ENCODE measurements at places on chromosomes 12 and 14. TPM values are rescaled to one million over a fixed set of nuclear protein-coding genes. Genes with fewer than 3 reads are reported as not detected.

Gene CLEC7A
- 0.92 TPM for total RNA-seq

Gene TMEM260
- total RNA-seq: 22.5 TPM

Gene TGM1
- 5.2 TPM for total RNA-seq

Gene NUP37
- total RNA-seq: 58.4 TPM

Gene MEG3
- 534 TPM for total RNA-seq

Gene FSCB
- not detected for total RNA-seq

Gene CTSG
- not detected for total RNA-seq

Gene PYGL
- total RNA-seq: 101 TPM

Gene G2E3
- 63.1 TPM for total RNA-seq

Gene PTPRR
- 0.60 TPM for total RNA-seq

Gene SPIC
- not detected for total RNA-seq

GRCh38 chr12:124125203-124125871 is 152.3 kb downstream of the ZNF664 start:
- H3K36me3 ChIP-seq: 0 out of 2 replicates have a peak, but pooled peaks cover 4% of the 10 kb centered on the region
- no peak for DNase-seq
- H3K4me1 ChIP-seq: peaks cover 52% of the 10 kb centered on the region
- H3K27ac ChIP-seq: no peak overlapping the region
- H3K4me3 ChIP-seq: no peak overlapping the region
- peaks cover 15% of the 10 kb centered on the region for H3K27me3 ChIP-seq

- H3K4me3 ChIP-seq: no peak overlapping the region
- no peaks in the 10 kb centered on the region for H3K4me1 ChIP-seq
- no peak for DNase-seq
- H3K36me3 ChIP-seq: no peaks in the 10 kb centered on the region
- no peak overlapping the region for H3K27ac ChIP-seq
These were observed 37.1 kb downstream of the HSD17B6 start for GRCh38 chr12:56800221-56800620.

DNA sequence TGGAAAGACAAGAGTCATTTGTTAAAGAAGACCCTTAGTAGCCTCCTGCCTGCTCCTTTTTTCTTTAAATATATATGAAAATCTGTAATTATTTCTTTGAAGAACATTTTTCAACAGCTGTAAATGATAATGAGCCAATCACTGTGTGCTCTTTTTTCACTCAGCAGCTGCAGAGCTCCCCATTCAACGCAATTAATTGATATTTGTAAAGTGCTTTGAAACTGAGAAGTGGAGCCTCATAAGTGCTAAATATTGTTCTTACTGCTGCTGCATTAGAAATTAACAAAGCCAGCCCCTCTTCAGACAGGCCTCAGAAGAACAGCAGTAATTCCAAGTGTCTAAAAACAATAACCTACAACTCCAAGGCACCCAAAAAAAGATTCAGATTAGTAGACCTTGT is 224.3 kb downstream of the GXYLT1 start:
- H3K27me3 ChIP-seq: peaks cover 32% of the 10 kb centered on the region
- H3K4me1 ChIP-seq: peaks cover 41% of the 10 kb centered on the region
- peak overlapping the region; percentile 66 for H3K4me3 ChIP-seq
- no peak overlapping the region for H3K27ac ChIP-seq
- H3K36me3 ChIP-seq: no peaks in the 10 kb centered on the region

- H3K27me3 ChIP-seq: no peaks in the 10 kb centered on the region
- H3K27ac ChIP-seq: no peak overlapping the region
- H3K4me1 ChIP-seq: no peaks in the 10 kb centered on the region
- no peaks in the 10 kb centered on the region for H3K36me3 ChIP-seq
These were observed 131.4 kb downstream of the LMNTD1 start for GRCh38 chr12:25421651-25422167.

GRCh38 chr14:55881577-55882241 is 236.5 kb upstream of the PELI2 start:
- no peak overlapping the region for H3K4me3 ChIP-seq
- no peaks in the 10 kb centered on the region for H3K27me3 ChIP-seq
- no peaks in the 10 kb centered on the region for H3K36me3 ChIP-seq

DNA sequence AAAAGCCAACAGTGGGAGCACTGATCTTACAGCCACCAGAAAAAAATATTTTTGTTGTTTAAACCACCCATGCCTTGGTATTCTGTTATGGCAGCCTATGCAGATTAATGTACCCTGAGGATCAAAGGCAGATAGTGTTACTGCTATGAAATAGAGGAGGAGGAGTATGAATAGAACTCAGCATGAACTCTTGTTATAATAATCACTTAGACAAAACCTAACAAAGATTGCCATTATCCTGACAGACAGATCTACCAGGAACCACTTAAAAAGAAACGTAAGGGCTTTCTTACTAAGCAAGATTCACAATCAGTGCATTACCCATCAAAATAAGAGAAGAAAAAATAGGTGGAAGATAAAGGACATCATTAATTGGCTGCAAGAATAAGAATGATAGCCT is 558.3 kb downstream of the GALC start:
- H3K4me3 ChIP-seq: no peak overlapping the region
- DNase-seq: no peak
- peaks cover 8% of the 10 kb centered on the region for H3K4me1 ChIP-seq
- H3K36me3 ChIP-seq: no peaks in the 10 kb centered on the region

GRCh38 chr12:88122666-88123065 is 19.2 kb downstream of the CEP290 start:
- no peaks in the 10 kb centered on the region for H3K27me3 ChIP-seq
- no peak overlapping the region for H3K27ac ChIP-seq
- peaks cover 4% of the 10 kb centered on the region for H3K36me3 ChIP-seq
- H3K4me1 ChIP-seq: no peaks in the 10 kb centered on the region
- H3K4me3 ChIP-seq: no peak overlapping the region

GRCh38 chr12:121579981-121580868 is 598 bp downstream of the KDM2B start:
- peak; percentile 81 for DNase-seq
- H3K4me1 ChIP-seq: peaks cover 46% of the 10 kb centered on the region
- H3K4me3 ChIP-seq: peak overlapping the region; percentile 99
- no peaks in the 10 kb centered on the region for H3K27me3 ChIP-seq
- peaks cover 13% of the 10 kb centered on the region for H3K36me3 ChIP-seq

- H3K27me3 ChIP-seq: peaks cover 6% of the 10 kb centered on the region
- peaks cover 38% of the 10 kb centered on the region for H3K36me3 ChIP-seq
- H3K27ac ChIP-seq: no peak overlapping the region
- no peak overlapping the region for H3K4me3 ChIP-seq
- DNase-seq: no peak
These were observed 771.7 kb upstream of the TMEM132C start for GRCh38 chr12:127494961-127495915.

GRCh38 chr14:50001151-50001998 is 108.5 kb downstream of the ARF6 start:
- no peaks in the 10 kb centered on the region for H3K36me3 ChIP-seq
- no peak overlapping the region for H3K27ac ChIP-seq
- H3K4me1 ChIP-seq: peaks cover 46% of the 10 kb centered on the region
- H3K4me3 ChIP-seq: no peak overlapping the region

- H3K4me1 ChIP-seq: peaks cover 26% of the 10 kb centered on the region
- peak; percentile 92 for DNase-seq
- peak within 1 kb of the TSS; percentile 91 for H3K4me3 ChIP-seq
- H3K36me3 ChIP-seq: peaks cover 15% of the 10 kb centered on the region
These were observed at the start of gene SLC8B1 for GRCh38 chr12:113334786-113335539. TSS of gene SLC8B1 (minus strand) at chr12:113335109. CDS start at chr12:113332878, 2,231 bp downstream.

GRCh38 chr12:78009031-78009430 is 178.3 kb downstream of the NAV3 start:
- no peaks in the 10 kb centered on the region for H3K27me3 ChIP-seq
- no peak overlapping the region for H3K27ac ChIP-seq
- no peaks in the 10 kb centered on the region for H3K36me3 ChIP-seq
- no peak overlapping the region for H3K4me3 ChIP-seq
- no peak for DNase-seq

GRCh38 chr12:74537126-74537706 is 419 bp upstream of the ATXN7L3B start:
- DNase-seq: no peak
- H3K27ac ChIP-seq: peak overlapping the region; percentile 99
- H3K4me1 ChIP-seq: peaks cover 43% of the 10 kb centered on the region
- peaks cover 10% of the 10 kb centered on the region for H3K36me3 ChIP-seq
- H3K27me3 ChIP-seq: no peaks in the 10 kb centered on the region

DNA sequence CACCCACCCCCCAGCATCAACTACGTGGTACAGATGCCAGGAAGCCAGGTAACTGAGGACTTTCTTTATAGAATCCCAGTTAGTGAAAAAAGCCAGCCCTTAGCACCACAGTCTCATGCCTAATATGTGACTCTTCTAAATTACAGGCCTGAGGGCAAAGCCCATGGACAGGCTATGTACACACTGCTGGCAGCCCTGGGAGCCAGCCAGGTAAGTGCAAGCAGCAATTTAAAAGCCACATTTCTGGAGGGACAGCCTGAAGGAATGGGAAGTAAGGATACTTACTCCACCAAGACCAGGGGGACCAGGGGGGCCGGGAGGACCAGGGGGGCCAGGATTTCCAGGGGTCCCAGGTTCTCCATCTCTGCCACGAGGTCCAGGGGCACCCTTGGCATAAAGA is 7.0 kb downstream of the COL2A1 start:
- no peak for DNase-seq
- no peaks in the 10 kb centered on the region for H3K36me3 ChIP-seq
- no peak overlapping the region for H3K4me3 ChIP-seq
- no peak overlapping the region for H3K27ac ChIP-seq

DNA sequence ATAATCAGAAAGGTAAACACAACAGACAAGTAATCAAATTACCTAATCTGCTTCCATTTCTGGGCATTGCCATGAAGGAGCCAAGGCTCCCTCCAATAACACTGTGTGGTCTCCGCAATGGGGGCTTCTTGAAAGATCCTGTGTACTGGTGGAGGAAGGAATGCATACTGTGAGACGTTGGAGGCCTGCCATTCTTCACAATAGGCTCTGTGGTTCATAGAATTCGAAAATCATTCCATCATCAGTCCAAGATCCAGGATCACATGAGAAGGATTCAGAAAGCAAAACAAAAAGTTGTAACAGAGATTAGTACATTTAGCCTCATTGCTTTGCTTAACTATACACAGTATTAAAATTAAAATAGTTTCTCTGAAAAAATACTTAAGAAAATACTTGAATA is 76.3 kb downstream of the CDK17 start:
- H3K36me3 ChIP-seq: peaks cover 17% of the 10 kb centered on the region
- H3K4me1 ChIP-seq: peaks cover 19% of the 10 kb centered on the region
- no peaks in the 10 kb centered on the region for H3K27me3 ChIP-seq

DNA sequence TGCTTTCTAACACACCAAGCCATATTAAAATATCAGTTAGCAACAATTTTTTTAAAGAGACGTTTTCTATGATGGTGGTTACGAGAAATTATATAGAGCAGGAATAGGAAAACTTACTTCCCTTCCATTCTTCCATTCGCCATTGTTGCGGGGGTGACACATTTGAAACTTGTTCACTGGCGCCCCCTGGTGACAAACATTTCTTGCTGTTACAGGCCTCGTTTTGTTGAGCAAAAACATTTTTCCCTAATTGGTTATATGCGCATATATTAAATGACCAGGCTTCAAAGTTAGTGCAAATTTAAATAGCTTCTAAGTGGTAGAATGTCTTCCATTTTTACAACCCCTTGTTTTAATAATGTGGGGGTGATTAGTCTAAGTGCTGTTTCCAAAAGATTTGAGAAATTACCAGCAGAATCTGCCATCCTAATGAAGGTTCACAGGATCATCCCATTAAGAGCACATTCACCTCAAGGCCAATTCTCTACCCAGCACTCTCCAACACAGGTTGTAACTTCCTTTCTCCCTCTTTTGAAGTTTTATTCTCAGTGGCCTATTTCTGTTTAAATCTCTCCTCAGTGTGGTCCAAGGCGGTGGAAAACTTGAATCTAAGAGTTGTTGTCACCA is 1124.7 kb downstream of the FLRT2 start:
- H3K36me3 ChIP-seq: no peaks in the 10 kb centered on the region
- peak overlapping the region; percentile 82 for H3K27ac ChIP-seq
- peaks cover 7% of the 10 kb centered on the region for H3K4me1 ChIP-seq
- no peak overlapping the region for H3K4me3 ChIP-seq
- DNase-seq: peak; percentile 86

GRCh38 chr12:126191031-126191891 is 1126.0 kb downstream of the AACS start:
- H3K4me3 ChIP-seq: no peak overlapping the region
- peaks cover 72% of the 10 kb centered on the region for H3K36me3 ChIP-seq
- H3K27ac ChIP-seq: no peak overlapping the region

GRCh38 chr12:113912760-113913329 is 53.3 kb downstream of the RBM19 start:
- no peak overlapping the region for H3K4me3 ChIP-seq
- H3K27me3 ChIP-seq: no peaks in the 10 kb centered on the region
- H3K36me3 ChIP-seq: peaks cover 22% of the 10 kb centered on the region
- H3K4me1 ChIP-seq: peaks cover 7% of the 10 kb centered on the region
- DNase-seq: peak; percentile 89

GRCh38 chr14:102775855-102776760 is 1.1 kb upstream of the TRAF3 start:
- peaks cover 39% of the 10 kb centered on the region for H3K4me1 ChIP-seq
- peak overlapping the region; percentile 85 for H3K4me3 ChIP-seq
- peaks cover 17% of the 10 kb centered on the region for H3K27me3 ChIP-seq
- DNase-seq: no peak

DNA sequence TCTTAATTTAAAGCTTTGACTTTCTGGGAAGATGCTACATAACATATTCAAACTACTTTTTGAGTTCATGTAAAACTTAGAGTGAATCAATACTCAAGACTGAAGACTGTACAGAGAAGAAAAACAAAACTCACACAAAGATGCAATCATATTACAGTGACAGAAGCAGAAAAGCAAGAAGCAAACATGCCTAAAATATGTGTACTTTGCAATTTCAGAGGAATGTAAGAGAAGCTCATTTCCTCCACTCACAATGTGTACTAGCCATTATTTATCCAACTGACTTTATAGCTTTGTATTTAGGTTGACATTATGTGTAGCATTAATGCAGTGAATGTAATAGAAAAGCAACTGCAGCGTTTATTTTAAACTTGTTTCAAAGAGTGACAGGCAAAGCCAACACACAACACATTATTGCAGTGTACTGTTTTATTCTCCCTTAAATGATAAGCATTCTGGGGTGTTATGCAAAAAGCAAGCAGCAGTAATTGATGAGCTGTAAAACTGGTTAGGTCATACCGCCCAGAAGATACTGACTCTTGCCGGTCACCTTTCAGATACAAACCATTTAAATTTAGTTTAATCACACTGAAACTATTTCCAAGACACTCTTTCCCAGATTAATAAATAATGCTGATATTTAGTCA is 88.2 kb upstream of the PAWR start:
- H3K27ac ChIP-seq: no peak overlapping the region
- no peak for DNase-seq
- peaks cover 13% of the 10 kb centered on the region for H3K36me3 ChIP-seq

GRCh38 chr14:88045705-88046104 is 40.8 kb downstream of the GPR65 start:
- no peaks in the 10 kb centered on the region for H3K36me3 ChIP-seq
- no peaks in the 10 kb centered on the region for H3K4me1 ChIP-seq
- H3K27ac ChIP-seq: no peak overlapping the region
- no peak for DNase-seq
- H3K27me3 ChIP-seq: no peaks in the 10 kb centered on the region

- H3K27me3 ChIP-seq: peaks cover 49% of the 10 kb centered on the region
- no peaks in the 10 kb centered on the region for H3K36me3 ChIP-seq
- no peak overlapping the region for H3K27ac ChIP-seq
- peak; percentile 83 for DNase-seq
These were observed 54.0 kb downstream of the ZNF641 start for GRCh38 chr12:48296586-48297282.

- no peaks in the 10 kb centered on the region for H3K36me3 ChIP-seq
- H3K27me3 ChIP-seq: no peaks in the 10 kb centered on the region
- no peak for DNase-seq
- H3K4me1 ChIP-seq: peaks cover 17% of the 10 kb centered on the region
- no peak overlapping the region for H3K27ac ChIP-seq
These were observed 69.0 kb upstream of the DUSP6 start for GRCh38 chr12:89421092-89421835.

Measured in WTC11 (cell line).